ENCODE measurements at places on chromosomes 5 and 9.

DNA sequence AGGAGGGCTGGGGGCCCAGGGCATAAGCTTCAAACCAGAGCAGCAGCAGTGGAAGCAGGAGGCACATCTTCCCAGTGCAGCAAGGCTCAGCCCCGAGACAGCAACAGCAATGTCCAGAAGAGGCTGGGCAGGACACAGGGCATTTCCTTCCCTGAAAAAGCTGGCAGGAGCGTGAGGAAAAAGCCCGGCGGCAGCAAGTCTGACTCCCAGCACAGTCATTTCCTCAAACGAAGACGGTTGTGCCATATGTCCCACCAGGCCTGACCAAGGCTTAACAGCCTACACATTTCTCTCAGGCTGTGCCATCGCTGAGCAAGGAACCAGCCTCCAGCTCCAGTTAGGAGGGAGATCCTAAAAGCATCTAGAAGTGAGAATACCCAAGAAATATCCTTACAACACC is 74.5 kb downstream of the APTX start:
- no peak for DNase-seq

- no peak for DNase-seq
Observed at GRCh38 chr9:39587844-39588499, 232.5 kb downstream of the SPATA31A1 start.

GRCh38 chr5:148425808-148426207 is 42.0 kb downstream of the FBXO38 start:
- DNase-seq: no peak

- DNase-seq: no peak
Observed at GRCh38 chr9:131971482-131972074, 108.1 kb downstream of the MED27 start.

Data from activated CD4-positive, alpha-beta T cell treated with anti-CD3 and anti-CD28 coated beads, Interleukin-2, amount 50 U/mL, for 16 hours (primary cell).